ENCODE measurements at places on chromosomes 5 and 9.

DNA sequence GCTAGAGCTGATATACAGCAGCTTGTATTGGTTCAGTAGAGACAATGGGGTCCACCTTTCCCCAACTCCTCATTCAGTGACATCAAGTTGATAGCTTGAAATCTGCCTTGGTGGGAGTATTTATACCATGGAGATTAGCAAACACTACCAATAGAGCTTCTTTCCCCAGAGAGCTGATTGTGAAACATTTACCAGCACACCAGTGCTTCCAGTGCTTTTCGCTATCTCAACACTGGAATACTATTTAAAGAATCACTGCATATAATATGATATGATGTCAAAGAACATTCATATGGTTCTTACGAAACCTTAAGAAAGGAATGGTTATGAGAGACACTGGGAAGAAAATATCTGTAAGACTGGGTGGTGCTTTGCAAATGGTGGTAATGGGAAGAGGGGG, 21.8 kb upstream of the RNF145 start:
- no peak for DNase-seq

DNA sequence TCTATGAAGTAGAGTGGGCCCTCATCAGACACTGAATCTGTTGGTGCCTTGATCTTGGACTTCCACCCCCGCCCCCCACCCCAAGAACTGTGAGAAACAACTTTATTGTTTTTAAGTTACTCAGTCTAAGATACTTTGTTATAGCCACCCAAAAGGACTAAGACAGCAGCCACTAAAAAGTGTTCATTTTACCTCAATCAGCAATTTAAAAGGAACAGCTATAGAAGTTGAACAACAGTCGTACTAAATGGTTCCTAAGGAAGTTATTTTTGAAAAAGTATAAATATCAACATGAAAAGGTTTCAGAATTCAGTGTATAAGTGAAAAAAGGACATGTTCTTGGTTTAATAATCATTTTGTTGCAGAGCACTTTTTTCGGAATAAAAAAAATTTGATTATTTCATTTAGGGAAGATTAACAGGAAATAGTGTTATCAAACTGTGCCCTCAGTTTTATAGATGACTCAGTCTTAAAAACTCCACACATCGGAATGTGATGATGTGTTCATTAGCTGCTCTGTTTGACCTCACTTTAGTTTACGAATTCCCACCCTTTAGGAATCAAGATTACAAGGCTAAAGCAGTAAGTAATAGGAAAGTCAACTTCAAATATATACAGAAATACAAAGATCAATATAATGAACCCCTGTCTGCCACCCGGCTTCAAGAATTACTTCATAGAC, 71.2 kb downstream of the MTAP start:
- peak; percentile 69 for DNase-seq

GRCh38 chr5:131536211-131536826, 98.7 kb downstream of the RAPGEF6 start:
- peak; percentile 24 for DNase-seq

DNA sequence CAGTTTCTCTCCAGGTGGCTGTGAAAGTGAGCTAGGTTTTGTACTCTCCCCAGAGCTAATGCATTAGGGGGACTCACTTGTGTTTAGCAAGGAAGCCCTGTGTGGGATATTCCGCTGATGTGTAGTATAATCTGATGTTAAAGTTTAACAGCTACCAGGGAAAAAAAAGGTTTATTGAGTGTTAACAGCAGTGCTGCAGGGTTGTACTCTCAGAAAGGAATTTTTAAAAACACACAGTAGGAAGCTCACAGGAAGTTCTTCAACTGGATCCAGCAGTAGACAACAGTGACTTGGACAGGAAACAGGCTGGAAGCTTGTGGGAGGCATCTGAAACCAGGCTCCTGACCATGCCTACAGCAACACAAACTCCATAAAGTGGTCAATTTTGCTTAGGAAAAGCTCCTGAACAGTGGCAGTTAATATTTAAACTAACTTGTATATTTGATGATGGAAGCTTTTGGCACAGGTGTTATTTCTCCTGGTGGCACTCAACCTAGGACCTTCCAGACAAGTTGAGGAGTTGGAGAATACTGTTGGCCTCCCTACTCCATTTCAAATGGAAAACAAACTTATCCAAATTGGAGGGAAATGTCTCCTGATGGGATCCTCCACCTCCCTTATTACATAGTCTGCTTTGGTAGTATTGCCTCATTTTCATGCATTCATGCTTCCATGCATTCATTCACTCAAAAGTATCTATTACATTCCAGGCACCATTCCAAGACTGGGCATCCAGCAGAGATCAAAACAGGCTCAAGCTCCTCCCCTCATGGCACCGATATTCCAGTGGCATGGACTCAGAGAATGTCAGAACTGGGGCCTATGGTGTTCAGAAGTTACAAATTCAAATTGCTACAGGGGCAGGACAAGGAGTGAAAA, 54.7 kb downstream of the FOXD1 start:
- no peak for DNase-seq

DNA sequence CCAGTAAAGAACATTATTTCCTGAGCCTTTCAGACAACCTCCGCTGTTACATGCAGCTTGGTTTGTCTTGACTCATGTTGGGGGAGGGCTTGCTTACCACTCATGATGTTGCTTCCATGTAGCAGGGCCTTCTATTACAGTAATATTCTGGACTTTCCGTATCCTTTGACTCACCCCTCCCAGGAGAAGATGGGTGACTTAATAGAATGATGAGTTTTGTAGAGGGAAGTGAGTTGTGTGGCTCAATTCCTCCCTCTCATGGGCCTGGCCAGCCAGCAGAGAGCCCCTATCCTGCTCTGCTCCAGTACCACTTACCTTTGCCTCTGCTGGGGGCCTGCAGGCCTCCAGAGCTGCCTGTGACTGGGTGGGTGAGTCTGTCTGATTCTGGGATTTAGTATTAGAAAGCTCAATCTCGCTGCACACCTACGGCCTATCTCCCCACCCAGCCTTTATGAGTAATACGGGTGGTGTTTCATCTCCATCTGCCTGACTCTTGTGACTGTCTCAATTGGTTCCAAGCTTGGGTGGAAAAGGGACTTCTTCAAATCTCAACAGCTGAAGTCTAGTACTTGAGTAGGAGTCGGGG, 52.6 kb upstream of the KLF9 start:
- DNase-seq, result peak; percentile 81

DNA sequence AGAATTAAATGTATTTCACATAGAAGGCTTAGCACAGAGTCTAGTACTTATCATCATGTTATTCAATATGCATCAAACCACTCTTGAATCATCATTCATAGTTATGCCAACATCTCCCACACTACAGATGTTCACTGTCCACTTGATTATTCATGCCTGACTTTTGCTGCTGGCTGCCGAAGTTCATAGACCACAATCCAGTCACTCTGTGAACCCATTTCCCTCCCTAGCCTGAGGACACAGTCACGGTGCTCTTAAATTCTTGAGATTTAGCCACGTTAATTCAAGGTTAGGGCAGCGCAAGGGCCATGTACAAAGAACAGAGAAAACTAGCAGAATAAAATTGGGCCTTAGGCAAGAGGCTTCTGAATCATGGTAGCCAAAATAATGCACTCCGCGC, 32.4 kb downstream of the ABCA1 start:
- peak; percentile 77 for DNase-seq

DNA sequence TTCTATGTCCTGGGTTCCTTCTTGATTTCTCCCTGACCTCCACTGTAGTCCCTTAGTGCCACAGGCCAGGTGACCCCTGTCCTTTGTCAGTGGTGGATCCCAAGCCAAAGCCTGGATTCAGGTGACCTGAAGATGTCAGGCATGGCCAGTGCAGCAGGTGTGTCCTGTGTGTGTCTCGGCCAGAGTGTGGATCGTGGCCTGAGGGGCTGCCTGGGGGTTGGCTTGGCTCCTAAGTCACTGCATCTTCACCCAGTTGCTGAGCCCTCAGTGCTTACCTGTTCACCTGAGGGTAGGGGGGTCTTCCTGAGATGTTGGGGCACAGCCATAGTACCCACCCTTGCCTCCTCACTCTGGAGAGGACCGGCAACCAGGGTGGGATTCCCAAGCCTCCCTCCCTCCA, 61.8 kb upstream of the PITX1 start:
- DNase-seq, result no peak

GRCh38 chr5:155193483-155194107, 180.0 kb downstream of the KIF4B start:
- DNase-seq, result no peak

DNA sequence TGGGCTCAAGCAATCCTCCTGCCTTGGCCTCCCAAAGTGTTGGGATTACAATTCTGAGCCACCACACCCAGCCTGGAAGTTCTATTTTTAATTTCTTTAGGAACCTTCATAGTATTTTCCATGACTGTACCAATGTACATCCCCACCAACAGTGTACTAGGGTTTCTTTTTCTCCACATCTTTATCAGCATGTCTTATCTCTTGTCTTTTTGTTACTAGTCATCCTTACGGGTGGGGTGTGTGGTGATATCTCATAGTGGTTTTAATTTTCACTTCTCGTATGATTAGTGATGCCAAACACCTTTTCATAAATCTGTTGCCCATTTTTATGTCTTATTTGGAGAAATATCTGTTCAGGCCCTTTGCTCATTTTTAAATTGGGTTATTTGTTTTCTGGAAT, 123.0 kb upstream of the MEF2C start:
- DNase-seq, result no peak

DNA sequence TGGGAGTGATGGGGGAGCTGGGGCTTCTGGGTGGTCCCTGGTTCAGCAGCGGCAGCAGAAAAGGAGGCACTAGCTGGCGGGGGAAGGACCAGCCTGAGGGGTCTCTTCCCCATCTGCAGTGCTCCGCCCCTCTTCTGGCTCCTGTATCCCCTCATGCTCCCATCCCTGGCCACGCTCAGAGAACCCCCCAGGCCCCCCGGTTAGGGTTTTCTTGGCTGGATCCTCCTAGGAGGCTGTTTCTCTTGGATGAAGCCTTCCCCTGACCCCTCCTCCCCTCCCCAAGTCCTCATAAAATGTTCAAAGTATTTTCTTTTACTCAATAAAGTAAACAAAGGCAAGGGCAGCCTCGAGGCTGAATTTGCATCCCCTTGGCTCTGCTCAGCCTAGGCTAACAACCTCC, 60.8 kb downstream of the FGF18 start:
- DNase-seq, result no peak

DNA sequence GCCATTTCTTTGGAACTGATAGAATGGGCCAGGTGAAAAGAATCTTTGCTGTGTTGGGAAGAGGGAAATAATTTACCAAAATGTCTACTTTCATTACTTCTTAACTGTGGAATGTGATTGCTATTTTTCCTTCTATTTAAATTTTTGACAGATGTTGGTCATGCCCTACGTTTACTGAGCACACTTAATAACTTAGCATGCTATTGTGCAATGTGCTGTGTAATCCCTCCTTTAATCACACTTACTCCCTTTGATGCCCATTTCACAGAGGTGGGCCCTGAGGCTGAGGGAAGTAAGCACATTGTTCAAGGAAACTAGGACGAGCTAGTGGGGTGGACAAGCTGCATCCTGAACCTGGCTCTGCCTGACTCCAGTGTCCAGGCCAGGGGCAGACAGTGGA, 47.8 kb upstream of the INSYN2B start:
- DNase-seq, result no peak

DNA sequence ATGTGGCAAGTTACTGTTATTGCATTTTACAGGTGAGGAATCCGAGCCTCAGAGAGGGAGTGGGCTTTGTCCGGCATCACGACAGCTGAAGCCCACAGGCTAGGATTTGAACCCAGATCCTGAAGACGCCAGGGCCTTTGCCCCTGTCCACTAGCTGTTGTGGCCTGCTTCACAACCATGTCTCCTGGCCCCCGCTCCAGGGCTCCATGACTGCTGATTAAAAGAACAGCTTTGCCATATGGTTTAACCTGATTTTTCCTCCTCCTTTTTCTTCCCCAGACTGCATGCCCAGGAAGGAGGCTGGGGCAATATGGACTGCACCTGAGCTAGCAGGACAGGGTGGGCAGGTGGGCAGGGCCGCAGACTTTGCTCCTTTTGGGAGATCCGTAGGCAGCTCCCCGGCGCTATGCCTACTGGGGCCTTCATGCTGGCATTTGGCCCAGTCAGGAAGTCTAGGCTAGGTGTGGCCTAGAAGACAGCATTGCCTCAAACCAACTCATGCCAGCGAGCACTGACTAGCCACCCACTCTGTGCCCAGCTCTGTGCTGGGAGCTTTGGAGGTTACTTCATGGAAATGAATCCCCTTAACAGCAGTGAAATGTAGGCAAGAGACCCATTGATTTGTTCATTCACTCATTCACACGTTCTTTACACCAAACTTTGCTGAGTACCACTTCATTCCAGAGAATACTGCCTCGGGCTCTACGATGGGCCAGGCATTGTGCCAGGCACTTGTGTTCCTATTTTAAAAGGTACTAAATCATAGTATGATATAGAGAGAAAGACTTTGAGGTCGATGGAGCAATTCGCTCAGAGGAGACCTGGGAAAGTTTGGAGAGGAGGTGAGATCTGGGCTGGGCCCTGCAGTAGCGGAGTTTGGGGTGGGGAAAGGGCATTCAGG, 94.3 kb upstream of the CPEB4 start:
- no peak for DNase-seq

GRCh38 chr5:77358255-77359205, 133.6 kb downstream of the WDR41 start:
- DNase-seq, result peak; percentile 10

DNA sequence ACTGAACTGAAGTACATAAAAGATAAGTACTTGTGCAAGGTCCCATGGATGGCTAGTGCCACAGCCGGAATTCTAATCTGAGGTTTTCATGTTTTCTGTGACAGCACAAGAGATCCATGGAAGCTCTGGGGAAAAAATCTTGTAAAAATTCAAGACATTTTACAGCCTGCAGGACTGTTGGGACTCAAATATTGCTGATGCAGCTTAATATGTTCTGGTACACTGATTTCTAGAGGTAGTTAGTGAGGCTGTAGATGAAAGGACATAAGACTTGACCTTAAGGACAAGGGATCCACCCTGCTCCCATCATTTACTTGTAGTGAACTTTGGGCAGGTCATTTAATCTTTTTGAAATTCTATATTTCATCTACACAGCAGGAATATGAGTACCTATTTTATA, 390.4 kb downstream of the TLE4 start:
- no peak for DNase-seq

GRCh38 chr5:155826611-155827507, 500.1 kb upstream of the SGCD start:
- no peak for DNase-seq

DNA sequence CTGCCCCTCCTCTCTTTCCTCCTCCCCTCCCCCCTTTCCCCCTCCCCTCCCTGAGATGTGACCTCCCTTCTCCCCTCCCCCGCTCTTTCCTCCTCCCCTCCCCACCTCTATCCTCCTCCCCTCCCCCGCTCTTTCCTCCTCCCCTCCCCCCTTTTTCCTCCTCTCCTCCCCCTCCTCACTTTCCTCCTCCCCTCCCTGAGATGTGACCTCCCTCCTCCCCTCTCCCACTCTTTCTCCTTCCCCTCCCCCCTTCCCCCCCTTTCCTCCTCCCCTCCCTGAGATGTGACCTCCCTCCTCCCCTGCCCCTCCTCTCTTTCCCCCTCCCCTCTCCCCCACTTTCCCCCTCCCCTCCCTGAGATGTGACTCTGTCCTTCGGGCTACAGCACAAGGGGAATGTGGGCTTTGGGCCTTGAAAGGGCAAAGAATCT, 169.8 kb downstream of the COL23A1 start:
- DNase-seq, result no peak
